IPS DF 19.7 (cell line): ENCODE measurements at places on chromosomes 5 and 9.

- no peak for DNase-seq
These were observed 11.9 kb downstream of the EEIG1 start for GRCh38 chr9:127968700-127969383.

GRCh38 chr5:170263906-170264305 lies 31.1 kb downstream of the C5orf58 start:
- DNase-seq = no peak

GRCh38 chr5:144484124-144484897 lies 313.6 kb downstream of the KCTD16 start:
- no peak for DNase-seq

GRCh38 chr5:125408448-125409233 lies 662.2 kb upstream of the ZNF608 start:
- no peak for DNase-seq

DNA sequence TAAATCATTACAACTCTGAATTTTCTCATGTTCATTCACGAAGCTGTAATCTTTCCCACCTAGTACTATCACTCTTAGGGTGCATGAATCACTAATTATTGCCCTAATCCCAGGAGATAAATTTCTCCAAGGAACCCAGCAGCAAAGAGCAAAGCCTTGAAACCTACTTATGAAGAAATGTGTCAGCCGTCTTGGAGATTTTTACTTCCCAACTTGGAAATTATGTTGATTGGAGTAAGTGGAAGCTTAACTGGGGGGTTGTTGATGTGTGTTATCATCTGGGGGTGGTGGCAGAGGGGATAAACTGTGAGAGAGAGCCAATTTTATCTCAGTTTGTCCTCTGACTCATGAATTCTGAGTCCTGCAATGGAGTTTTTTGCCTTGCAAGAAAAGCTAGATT lies 440.5 kb upstream of the WWC1 start:
- DNase-seq = no peak

DNA sequence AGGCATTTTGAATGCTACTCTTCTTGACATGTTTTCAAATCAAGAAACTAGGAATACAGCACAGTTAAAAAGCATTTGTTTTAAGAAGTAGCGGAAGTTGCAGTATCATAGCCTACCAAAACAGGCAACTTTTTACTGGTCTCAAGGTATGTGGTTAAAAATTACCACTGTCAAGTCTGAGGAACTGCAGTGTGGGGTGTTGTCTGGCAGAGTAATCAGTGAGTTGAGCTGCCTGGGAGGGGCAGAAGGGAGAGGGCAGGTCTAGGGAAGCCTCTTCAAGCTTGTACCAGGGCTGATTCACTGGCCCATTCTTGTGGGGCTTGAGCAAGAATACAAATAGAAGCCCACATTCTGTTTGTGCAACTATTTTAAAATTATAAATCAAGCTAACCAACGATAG lies 42.4 kb upstream of the SV2C start:
- no peak for DNase-seq

GRCh38 chr5:122392824-122393223 lies 80.8 kb downstream of the SNCAIP start:
- DNase-seq = no peak

GRCh38 chr9:88936132-88936531 lies 55.1 kb upstream of the S1PR3 start:
- no peak for DNase-seq

DNA sequence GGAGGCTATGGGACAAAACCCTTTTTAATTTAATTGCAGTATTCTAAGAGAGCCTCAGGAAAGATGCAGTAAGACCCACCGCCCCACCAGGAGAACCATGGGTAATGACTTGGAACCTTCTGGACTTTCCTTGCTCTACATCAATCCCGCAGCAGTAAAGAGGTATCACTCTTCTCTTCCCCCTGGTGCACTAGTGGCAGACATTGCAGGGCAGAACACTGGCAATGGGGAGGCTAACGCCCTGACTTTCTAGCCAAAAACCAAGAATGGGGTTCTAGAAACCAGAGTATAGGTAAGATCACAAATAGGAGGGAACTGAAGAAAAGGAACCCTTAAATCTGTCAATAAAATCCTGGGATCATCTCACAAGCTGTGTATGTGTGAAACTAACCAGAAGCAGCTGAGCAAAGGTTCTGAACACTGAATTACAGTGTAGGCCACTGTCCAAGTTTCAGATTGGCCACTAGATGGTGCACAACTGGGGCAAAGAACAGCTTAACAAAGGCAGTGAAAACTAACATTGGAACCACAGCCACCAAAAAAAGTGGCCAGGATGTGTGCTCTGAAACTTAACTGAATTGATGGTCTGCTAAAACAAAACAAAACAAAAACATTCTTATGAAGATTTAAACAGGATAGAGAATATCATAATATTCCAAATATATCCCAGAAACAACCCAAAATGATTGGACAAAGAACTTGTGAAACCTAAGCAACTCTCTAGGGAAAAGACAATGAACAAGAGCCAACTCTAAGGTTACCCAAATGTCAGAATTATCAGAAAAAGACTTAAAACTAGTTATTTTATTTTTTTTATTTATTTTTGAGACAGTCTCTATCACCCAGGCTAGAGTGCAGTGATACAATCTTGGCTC lies 6.6 kb upstream of the FAM151B start:
- no peak for DNase-seq

DNA sequence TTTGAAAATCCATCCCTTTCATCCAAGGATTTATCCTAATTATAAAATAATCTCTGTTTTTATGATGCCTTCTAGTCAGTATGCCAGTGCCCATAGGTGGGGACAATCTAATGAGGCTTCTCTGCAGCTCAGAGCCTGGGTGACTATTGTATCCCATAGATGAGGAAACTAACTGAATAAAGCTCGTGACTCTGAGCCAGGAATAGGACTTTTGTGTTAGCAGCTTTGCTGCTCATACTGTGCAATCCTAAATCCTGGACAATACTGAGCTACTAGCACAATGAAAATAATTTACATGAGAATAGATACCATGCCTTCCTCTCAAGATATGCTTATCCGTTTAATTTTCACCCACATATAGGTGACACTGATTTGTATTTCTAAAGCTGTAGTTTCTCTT lies 443.0 kb downstream of the PLK2 start:
- DNase-seq = no peak

- no peak for DNase-seq
These were observed 65.3 kb downstream of the CWC27 start for GRCh38 chr5:64834037-64834436.

DNA sequence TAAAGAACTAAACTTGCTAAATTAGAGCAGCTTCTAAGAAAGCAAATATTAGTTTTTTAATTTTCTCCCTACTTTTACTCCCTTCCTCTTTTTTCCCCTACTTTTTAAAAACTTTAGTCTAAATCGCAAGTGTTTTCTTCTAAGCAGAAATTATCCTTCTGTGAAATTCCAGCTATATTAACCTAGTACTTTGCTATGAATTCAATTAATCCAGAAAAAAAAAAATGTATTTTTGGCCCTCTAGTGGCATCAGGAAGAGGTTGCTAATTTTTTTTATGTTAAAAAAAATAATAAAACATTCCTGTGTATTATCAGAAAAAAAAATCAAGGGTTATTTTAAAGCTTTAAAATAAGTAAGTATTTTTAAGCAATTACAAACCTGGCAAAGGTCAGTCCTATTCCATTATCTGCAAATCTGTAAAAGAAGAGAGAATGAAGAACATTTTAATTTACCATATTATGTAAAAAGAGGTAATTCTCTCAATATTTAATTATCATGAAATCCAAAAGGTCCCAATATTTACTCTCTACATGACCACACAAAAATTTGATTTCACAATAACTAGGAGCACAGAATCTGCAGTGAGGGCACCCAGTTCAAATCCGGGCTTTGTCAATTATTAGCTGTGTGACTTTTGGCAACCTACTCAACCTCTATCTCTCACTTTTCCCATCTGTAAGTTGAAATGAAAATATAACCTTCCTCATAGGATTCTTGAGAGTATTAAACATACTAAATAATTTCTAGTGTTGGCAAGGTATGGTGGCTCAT lies 52.0 kb downstream of the CEMIP2 start:
- DNase-seq = no peak

- DNase-seq = no peak
These were observed 858 bp upstream of the SOWAHA start for GRCh38 chr5:132812123-132812765.

DNA sequence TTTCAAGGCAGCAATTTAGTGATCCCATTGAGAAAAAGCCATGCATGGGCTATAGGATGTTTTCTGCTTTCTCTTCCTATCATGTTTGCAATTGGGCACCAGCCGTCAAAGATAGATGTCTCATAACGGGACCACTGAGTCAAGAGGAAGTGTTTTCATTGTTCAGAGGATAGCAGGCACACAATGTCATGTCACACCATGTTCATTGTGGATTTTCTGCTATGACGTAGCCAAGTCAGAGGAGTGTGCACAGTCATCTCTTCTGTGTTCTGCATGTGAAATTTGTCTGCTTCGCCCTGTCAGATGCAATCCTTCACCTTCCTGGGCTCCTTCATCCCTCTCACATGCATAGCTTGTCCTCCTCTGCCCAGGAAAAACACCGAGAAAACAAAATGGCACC lies 106.0 kb downstream of the CD180 start:
- no peak for DNase-seq

GRCh38 chr5:122770477-122770876 lies 4.4 kb upstream of the SNX2 start:
- no peak for DNase-seq

DNA sequence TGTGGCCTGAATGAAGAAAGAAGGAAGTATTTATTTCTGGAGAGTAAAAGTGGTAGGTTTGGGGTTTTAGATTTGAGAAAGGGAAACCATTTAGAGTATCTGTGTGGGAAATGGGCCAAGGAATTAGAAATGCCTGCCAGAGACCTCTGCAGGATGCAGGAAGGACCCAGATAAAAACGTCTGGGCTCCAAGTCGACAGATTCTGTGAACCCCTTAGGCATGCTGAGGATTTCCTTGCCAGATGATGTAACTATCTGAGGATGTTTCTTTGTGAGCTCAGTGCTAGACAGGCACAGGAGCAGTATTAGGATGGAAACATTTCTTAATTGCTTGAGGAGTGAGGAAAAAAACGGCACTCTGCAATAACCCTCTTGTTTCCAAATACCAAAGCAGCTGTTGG lies 251.8 kb upstream of the DMRT1 start:
- no peak for DNase-seq

- DNase-seq = peak; percentile 30
These were observed 52.6 kb downstream of the MED27 start for GRCh38 chr9:132026932-132027585.

- no peak for DNase-seq
These were observed 15.1 kb downstream of the WNK2 start for GRCh38 chr9:93198838-93199625.

GRCh38 chr5:55030676-55031369 lies 6.8 kb downstream of the GZMK start:
- DNase-seq = no peak

- no peak for DNase-seq
These were observed 647.8 kb downstream of the TAF11L14 start for GRCh38 chr5:18281947-18282581.

DNA sequence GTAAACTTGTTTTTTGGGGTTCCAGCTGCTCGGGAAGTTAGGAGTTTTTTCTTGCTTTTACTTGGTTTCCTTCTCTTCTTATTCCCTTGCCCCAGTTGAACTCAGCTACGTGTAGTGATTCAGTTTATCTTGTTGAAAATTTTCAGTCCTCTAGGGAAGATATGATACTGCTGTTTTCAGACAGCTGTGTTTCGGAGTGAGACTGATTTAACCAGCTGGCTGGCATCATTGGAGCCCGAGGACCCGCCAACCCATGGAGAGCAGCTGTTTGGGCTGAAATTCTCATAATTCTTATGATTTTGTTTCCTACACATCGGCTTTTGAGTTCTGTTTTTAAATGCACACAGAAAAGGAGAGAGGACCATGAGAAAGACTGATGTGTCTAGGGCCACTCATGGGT lies 271.5 kb downstream of the NR3C1 start:
- no peak for DNase-seq

DNA sequence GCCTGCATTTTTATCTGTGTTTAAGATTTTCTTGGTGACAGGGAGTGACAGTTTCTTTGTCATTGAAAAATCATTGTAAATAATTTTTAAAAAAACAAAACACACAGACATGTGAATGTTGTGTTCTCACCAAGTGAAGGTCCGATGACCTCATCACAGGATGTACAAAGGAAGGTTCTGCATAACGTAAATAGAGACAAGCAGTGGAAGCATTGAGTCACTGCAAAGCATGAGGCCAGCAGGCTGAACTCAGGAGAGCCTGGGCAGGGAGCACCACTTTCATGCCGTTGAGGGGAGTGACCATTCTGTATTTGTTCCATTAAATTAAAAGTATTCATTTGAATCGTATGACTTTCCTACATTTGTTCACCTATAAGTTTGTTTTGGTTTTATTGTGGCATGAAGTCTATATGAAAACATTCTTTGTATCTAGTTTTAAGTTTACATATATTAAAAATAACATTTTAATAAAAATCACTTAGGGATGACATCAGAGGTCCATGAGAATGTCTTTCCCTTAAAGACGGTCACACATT lies 70.4 kb upstream of the TLE1 start:
- DNase-seq = no peak

DNA sequence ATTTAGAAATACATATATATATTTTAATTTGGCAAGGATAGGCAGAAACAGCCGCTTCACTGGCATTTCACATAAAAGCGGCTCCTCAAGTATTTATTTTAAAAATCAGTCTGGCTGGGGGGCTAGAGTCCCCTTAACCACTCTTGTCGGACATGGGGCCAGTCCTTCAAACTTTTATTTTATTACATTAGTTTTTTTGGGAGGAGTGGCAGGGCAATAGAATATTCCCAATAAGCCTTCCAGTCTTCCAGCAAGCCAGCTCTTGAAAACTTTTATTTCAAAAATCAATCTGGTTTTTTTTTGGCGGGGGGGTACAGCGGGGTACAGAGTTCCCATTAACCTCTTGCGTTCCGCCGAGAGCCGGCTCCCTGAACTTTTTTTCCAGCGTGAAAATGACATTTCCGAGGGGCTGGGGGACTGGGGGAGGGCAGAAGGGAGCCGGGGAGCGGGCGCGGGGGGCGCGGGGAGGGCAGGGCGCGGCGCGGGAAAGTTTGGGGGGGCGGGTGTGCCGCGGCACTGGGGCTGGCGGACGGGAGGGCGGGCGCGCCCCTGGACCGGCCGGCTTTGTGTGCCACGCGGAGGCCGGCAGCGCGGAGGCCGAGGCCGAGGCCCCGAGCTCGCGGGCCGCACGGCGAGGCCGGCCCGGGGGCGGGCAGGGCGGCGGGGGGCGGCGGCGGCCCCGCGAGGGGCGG lies 504 bp upstream of the ZNF618 start:
- no peak for DNase-seq

DNA sequence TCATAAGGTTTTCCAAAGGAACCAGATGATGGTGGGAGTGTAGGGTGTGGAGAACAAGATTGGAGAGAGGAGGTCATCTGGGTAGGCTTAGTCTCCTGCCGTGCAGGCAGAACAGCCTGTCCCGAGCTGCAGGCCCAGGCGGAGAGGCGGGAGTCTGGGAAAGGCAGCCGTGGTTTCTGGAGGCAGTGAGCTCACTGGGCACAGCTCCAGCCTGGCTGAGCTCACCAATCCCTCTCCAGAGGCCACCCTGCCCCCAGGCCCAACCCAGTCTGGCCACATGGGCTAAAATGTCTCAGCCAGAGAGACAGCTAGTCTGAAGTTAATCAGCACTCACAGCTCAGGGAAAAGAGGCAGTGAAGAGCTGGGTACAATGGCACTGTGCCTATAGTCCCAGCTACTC lies 12.3 kb downstream of the P4HA2 start:
- DNase-seq = no peak
